NCI-H2107 (cell line): ENCODE measurements at places on chromosomes 12 and 14.
A peak's percentile ranks its signal among the peaks of the same experiment; 100 is the strongest.

GRCh38 chr12:121532503-121533393 lies 48.1 kb downstream of the KDM2B start:
- no peak for DNase-seq

DNA sequence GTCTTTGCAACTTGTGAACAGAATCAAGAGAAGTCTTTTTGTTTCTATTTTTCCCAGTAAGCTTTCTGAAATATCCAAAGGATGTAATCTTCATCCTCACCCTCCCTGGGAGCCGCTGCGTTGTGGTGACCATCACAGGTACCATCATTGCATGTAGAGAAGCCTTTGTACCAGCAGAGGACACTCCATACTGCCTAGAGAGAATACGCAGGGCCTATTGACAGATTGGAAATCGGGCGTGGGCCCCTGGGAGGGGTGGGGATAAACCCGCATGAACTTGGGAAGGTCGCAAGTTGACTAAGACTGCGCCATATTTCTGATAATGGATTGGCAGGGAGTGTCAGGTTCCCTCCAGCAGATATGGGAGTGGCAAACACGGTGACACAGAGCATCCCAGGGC lies 12.7 kb downstream of the KRT1 start:
- no peak for DNase-seq

DNA sequence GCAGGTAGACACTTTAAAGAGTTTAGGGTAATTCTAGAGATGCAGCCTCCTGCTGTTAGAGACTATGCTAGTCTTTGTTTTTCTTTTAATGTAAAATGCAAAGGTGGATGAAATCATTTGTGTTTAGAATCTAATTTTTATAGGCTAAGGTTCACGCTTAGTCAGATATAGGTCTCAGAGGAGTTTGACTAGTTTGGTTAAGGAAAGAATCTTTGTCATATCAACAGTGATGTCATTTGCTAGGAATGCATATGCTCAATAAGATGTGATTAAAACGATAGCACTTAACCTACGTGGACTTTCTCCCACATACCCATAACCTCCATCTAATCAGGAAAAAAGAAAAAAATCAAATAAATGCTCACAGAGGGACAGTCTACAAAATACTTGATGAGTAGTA lies 859.3 kb upstream of the ATXN7L3B start:
- DNase-seq: no peak

GRCh38 chr14:88199882-88200281 lies 123.2 kb downstream of the KCNK10 start:
- DNase-seq: no peak

DNA sequence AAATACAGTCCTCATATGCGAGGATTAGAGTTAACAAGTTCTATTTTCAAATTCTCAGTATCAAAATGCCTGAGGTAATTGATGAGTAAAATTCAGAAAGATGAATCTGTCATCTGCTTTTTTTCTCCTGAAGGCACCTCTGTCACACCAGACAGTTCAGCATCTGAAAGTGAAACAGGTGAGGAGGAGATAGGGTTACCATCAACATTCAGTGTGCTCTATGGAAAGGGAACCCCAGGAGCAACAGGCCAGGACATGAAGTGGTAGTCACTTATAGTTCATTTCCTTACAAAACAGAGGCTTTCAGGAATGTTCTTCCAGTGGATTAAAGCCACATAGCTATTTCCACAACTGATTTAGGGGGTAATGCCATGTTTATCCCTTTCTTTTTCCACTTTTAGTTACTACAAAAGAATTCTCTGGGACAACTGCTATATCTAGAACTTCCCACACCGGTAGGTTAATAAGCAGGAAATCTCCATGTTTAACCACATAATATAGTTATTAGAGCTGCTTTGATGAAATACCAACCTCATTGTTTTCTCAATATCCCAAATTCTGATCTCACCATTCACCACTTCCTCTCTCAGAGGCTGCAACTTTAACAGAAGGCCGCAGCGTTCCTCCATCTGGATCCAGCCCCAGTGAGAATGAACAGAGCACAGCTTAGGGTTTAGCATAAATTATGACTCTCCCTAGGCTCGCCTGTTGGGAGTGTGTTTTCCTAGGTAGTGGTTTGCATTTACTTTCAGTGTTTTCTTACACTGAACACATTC lies 177.0 kb upstream of the CNTN1 start:
- no peak for DNase-seq

GRCh38 chr14:87255058-87255457 lies 737.9 kb downstream of the GALC start:
- no peak for DNase-seq

DNA sequence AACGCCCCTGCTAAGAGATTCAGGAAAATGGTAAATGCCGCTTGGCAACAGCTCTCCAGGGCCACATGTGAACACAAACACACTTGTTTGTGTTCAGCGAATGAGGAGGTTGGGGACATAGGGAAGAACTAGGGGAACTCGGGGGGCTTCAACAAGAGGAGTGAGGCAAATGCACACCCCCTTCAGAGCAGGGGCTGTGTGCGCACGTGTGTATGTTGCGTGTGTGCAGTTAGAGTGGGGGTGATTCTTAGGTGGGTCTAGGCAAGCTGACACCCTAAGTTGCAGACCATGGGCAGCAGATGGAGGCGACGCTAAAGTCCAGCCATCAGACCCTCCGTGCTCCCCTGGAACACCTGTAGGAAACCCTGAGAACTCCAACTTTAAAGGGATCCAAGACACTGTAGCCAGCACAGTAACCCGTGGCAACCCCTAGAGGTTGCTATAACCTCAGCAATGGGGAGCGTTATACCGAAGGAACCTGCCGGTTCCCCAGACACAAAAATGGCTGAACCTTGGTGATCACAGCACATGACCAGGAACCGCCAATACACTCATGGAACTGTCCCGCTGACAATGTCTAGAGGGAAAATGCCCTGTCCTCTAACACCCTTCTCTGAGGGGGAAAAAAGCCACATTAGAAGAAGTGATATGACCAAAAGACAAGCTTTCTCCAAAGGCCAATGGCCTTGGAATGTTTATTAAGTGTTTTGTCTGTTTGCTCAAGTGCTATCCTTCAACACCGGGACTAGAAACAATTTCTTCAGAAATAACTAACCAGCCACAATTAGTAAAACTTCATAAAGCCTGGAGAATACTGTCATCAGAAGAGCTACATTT lies 86.5 kb upstream of the CEP83 start:
- DNase-seq: peak; percentile 6

GRCh38 chr12:42259699-42260098 lies 21.7 kb upstream of the YAF2 start:
- DNase-seq: no peak

GRCh38 chr12:71671816-71672215 lies 7.7 kb downstream of the THAP2 start:
- no peak for DNase-seq

GRCh38 chr14:23568600-23569331 lies 1.2 kb upstream of the AP1G2 start:
- no peak for DNase-seq

DNA sequence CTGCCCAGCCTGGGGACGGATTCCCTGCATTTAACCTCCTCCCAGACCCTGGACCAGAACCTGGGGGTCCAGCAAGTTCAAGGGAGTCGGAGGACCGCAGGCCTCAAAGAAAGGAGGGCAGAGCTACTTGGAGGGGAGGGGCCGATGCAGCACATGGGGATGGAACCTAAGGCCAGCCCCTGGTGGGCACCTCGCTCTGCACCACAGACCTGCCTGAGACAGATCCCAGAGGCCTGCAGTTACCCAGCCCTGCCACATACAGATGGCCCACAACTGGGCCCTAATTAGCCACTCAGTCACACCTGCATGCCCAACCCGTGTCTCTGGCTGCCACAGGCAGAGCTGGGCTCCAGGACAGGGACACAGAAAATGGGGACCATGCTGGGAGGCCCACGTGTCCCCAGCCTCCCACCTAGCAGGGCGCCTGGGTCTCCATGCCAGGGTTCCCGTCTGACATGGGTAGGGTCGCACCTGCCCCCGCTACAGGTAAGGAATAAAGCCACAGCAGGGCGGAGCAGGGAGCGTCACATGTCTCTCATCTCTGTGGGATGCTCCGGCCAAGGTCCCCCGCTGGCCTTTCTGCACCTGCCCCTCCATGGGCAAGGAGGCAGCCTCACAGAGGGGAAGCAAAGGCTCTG lies 16.7 kb downstream of the AKT1 start:
- DNase-seq: no peak

DNA sequence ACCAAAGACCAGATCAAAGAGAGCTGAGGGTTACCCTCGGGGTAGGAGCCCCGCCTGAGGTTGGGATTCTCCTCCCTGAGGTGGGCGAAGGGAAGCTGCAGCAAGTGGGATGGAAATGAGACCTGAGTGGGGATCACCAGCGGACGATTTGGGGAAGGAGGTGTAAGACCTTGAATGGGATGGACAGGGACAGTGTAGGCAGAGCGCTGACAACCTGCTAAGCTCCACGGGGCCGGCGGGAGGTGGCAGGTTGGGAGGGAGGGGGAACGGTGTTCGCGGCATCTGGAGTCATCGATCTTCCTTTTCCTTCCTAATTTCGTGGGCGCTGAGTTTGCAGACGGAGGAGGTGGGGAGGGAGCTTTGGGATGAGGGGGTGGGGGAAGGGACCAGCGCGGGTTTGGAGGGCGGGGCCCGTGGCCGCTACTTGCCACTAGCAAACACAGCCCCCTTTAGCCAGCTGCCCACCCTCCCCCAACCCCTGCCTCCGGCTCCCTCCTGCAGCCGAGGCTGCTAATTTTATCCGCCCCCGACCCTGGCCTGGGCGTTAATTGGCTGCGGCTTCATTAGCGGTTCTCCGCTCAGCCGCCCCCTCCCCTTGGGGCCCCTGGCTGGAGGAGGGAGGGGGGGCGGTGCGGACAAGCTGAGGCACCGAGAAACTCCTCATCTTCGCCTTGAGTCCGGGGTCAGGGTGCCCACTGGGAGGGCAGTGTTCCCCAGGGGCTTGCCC lies 2.8 kb upstream of the SHMT2 start:
- no peak for DNase-seq

DNA sequence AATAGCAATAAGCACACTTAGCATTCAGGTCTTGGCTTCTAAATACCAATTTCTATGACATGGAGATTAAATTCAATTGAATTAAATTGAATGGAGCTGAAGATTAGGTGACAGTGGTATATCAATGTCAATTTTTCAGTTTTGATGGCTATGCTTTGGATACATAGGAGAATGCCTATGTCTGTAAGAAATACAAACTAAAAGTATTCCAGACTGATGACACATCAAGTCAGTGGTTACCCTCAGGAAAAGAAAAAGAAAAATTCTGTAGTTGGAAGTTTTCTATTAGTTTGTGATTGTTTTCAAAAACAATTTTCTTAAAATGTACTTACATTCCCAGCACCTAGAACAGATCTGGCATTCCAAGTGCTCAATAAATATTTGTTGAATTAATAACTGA lies 4.9 kb upstream of the DCAF4 start:
- DNase-seq: no peak

GRCh38 chr12:58541300-58541690 lies 379.0 kb downstream of the LRIG3 start:
- DNase-seq: no peak

DNA sequence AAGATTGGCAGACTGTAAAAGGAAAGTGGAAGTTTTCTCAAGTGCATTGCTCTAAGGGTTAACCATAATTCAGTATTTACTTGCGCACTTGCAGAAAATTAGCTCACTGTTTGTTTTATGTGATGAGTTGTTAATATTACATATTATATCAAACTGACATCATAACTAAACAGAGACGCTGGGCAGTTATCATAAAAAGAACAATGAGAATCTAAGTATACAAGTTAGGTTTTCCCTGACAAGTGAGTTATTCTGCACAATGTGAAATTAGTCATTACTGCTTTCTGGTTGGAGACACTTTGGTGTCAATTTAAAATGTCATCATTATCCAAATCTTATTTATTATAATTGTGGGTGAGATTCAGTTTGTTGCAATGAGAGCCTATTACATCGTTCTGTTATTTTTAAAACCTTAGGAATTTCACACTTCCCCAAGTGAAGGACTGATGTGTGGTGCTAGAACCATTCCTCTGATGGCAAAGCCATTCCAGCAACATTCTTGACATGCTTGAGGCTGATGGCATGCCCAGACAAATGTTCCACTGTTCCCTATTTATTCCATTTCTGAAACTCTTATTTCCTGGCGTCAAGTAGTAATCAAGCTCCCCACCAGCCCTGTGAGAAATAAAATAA lies 90.1 kb upstream of the FLRT2 start:
- no peak for DNase-seq

- DNase-seq: no peak
Measured at GRCh38 chr12:124301084-124301654, 6.3 kb downstream of the RFLNA start.

- DNase-seq: no peak
Measured at GRCh38 chr12:14716848-14717444, 20.5 kb upstream of the GUCY2C start.

DNA sequence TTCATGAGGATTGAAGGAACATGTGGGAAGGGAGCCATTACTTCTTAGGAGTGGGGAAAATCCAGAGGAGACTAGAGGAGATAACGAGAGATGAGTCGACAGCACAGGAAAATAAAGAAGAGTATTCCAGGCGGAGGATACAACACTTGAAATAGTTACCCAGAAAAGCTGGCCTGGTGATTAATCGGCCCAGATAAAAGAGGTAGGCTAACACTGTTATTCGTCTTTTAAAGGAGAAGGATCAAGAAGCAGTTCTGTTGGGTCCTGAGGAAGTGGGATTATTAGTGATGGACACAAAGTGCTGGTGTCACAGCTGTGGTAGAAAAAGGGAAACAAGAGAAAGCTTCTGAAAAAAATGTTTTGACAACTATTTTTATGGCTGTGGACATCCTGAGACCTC lies 425.3 kb downstream of the ZFP36L1 start:
- no peak for DNase-seq

GRCh38 chr14:67468378-67468730 lies 20.2 kb downstream of the TMEM229B start:
- no peak for DNase-seq

- no peak for DNase-seq
Measured at GRCh38 chr14:34732802-34733201, 18.4 kb upstream of the CFL2 start.

DNA sequence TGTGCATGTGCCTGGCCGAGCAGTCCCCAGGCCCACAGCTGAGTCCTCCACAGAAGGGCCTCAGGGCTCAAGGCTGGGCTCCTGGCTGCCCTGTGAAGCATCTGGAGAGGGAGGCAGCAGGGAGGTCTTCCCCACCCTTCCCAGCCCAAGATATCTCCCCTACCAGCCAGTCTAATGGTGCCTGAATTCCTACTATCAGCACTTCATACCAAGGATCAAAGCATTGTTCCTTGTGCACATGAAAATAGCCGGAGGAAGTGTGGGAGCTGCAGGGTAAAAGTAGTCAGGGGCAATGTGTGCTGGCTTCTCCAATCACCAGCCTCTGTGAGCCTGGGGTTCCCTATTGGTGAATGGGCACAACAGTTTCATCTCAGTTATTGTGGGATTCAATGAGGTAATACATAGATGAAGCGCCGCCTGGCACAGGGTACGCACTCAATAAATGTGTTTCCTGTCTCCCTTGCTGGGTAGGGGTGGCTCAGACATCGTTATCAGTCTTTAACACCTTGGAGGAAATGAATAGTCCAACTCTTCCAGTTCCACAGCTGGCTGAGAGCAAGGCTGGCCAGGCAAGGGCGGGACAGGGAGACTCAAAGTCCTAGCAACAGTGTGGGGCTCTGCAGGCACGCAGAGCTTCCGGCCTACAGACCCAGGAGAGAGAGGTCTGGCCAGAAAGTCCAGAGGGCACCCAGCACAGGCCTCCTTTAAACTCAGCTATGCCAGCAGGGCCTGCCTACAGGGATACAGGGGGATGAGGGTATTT lies 39.1 kb upstream of the PNMA1 start:
- DNase-seq: no peak
